ENCODE measurements at places on chromosomes 5 and 9. TPM values are rescaled to one million over a fixed set of nuclear protein-coding genes. Genes with fewer than 3 reads are reported as not detected.

GRCh38 chr9:83484990-83485389 lies 53.2 kb downstream of the FRMD3 start:
- DNase-seq, result no peak

- DNase-seq, result no peak
Observed at GRCh38 chr5:150217038-150217437, 27.2 kb downstream of the SLC6A7 start.

DNA sequence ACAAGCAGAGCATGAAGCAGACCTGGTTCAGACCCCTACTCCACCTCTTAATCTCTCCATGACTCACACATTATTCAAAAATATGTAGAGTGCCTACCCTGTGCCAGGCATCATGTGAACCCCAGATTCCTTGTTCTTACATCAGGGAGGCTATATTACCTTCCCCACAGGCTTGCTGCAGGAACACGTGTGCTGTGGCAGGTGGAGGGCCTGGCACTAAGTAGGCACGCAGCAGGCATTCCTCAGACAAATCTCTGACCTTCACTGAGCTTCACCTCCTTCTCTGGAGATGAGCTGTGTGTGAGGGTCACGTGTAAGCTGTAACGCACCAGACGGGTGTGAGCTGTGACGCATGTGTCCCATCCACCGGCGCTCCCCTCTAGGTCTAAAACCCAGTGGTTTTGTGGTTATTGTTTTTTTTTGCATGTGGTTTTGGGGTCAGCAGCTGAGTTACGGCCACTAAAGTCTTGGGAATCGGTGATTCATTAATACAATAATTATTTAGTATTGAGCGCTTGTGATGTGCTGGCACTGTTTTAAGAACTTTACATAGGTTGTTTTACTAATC lies 30.3 kb downstream of the ANGPTL2 start:
- DNase-seq, result no peak

SLC45A2 gene
- not detected for total RNA-seq

PPP3R2 gene
- total RNA-seq, result not detected
